ENCODE measurements at places on chromosomes 4 and X.

DNA sequence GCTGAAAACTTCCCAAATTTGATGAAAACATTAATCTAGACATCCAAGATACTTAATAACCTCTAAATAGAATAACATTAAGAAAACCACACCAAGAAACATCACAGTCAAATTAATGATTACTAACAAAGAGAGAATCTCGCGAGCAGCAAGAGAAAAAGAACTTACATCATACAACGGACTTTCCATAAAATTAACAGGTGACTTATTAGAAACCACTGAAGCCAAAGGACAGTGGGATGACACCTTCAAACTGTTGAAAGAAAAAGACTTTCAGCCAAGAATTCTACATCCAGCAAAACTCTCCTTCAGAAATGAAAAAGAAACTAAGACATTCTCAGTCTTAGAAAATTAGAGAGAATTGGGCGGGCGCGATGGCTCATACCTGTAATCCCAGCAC, 232.0 kb downstream of the SNCA start:
- DNase-seq = no peak

DNA sequence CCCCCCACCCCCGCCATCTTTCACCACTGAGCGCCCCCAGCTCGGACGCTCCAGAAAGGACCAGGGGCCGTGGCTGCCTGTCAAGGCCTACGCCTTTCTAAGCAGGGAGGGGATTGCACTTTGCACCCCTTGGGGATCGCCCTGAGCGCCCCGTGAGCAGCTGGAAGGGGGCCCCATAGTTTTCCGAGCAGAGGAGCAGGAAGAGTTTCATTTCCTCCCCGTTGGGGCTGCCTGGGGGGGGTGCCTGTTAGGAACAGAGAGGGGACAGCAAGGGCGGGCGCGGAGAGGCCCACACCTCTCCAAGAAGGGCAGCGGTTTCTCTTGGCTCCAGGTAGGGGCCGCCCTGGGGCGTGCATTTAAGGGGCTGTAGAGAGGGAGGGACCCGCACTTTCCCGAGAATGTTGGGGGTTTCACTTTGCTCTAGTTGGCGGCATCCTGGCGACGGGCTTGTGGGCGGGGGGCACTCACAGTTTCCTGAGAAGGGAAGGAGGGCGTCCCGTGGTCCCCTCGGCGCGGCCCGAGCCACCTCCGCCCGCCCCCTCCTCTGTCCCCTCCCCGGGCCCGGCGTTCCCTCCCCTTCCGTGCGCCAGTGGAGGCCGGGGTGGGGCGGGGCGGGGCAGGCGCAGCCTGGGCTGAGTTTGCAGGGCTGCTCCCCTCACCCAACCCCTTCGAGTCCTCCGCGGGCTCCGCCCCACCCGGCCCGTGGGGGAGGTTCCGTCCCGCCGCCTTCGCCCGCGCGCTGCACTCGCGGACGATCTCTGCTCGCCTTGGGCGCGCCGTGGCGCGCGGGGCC, 82.3 kb upstream of the CD99 start:
- DNase-seq = peak; percentile 90

GRCh38 chrX:46325312-46325877, 219.8 kb downstream of the ZNF674 start:
- peak; percentile 58 for DNase-seq

DNA sequence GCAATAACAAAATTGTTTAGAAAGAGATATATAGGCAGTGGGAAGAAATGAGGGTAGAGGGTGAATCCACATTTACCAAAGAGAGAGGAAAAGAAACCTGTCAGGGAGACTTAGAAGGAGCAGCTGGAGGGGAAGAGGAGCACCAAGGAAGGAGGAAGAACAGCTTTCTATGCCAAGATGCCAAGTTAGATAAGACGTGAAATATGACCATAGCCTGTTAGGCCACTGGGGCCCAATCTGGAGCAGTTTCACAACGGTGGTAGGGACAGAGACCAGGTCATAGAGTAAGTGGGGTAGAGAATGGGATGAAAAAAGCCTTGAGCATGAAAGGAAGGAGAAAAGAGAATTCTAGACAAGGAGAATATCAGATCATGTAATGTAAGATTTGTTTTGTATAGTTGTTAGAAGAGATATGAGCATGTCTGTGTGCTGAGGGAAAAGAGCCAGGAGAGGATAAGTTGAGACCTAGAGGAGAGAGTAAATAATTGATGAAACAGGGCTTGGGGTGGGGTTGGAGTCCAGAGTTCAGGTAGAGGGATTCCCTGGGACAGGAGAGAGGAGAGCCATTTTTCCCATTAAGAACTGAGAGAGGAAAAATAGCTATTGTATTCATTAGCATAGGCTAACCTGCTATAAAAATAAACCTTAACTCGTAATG, 4.4 kb upstream of the SOWAHB start:
- no peak for DNase-seq

DNA sequence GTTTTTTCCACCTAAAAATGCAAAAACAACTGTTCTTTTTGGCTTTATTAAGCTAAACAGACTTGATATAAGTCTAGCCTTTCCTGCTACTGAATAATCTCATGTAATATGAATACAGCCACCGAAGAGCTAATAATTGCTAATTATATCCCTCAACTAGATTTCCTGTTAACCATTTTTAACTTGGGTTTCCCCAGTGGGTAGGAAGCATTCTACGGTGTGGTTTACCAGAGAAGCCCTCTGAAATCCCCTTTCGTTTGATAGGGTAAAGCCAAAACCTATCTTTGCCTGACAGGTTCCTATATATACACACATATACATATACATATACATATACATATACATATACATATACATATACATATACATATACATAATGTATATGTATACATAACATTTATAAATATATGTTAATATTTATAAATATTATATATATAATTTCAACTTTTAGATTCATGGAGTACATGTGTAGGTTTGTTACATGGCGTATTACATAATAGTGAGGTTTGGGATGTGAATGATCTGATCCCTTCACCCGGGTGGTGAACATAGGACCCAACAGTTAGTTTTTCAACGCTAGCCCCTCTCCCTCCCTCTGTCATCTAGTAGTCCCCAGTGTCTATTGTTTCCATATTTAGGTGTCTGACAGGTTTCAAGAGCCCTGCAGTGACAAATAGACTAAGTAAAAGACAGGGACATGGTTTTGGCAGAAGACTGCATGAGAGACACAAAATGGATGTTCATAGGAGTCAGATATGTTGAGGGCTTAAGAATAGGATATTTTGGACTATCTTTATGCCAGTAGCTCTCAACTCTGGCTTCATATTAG, 62.4 kb downstream of the ATXN3L start:
- no peak for DNase-seq

GRCh38 chr4:99677161-99677560, 19.5 kb upstream of the C4orf54 start:
- no peak for DNase-seq

GRCh38 chr4:104472766-104473165, 21.9 kb downstream of the CXXC4 start:
- DNase-seq = no peak

DNA sequence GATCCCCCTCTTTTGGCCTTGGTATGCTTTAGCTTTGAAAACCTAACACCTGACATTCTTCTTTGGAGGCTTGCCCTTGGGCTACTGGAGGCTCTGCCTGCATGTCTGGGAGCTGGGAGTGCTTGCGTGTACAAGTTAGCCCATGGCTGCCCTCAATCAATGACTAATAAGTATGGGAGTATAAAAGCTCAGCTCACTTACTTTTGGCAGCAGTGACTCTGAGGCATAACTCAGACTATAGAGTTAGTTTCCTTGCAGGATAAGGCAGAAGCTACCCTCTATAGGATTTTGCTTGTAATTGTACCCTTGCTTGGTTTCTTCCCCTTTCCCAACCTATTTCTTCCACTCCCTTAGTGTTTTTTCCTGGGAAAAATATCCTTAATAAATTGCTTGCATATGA, 247.9 kb downstream of the PPP1R2C start:
- DNase-seq = peak; percentile 32

- DNase-seq = peak; percentile 96
Measured at GRCh38 chr4:54064317-54065111, at the start of gene CHIC2. CHIC2 (minus strand) TSS chr4:54064605; CDS start chr4:54064300, 305 bp downstream.
